ENCODE measurements at places on chromosomes 5 and 9.

- DNase-seq = no peak
These were observed 193.8 kb downstream of the SMARCA2 start for GRCh38 chr9:2208991-2209390.

DNA sequence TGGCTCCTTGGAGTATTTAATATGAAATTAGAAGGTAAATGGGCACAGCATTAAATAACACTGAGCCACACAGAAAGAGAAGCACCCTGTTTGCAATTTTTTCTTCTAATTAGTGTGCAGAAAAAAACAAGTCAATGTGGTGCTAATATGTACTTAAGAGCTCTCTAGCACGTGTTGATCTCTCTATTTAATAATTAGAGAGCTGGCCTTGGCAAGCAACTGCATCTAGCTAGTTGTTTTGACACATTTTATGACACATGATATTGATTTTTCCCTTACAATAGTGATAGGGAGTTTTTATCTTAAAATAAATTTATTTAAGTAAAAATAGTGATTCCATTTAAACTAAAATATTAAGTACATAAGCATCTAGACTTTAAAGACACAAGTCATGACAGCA lies 54.5 kb upstream of the NUDT12 start:
- no peak for DNase-seq

DNA sequence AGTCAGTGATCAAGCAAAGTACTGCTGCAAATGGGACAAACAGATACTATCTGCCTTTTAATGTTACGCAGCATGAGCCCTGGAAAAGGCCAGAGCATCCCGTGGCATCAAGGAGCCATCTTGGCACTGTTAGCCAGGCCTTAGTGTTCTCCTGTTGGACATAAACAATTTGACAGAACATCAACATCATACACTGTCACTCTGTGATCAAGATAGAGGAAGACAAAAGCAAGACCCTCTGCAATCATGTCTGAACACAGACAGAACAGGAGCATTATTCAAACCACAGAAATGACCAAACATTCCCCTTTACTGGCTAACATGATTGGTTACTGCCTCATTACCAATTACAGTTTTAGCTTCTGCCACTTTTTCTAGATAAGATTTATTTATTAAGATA lies 21.2 kb upstream of the ROPN1L start:
- DNase-seq = no peak

- DNase-seq = no peak
These were observed 998.8 kb downstream of the MAT2B start for GRCh38 chr5:164504141-164504772.

DNA sequence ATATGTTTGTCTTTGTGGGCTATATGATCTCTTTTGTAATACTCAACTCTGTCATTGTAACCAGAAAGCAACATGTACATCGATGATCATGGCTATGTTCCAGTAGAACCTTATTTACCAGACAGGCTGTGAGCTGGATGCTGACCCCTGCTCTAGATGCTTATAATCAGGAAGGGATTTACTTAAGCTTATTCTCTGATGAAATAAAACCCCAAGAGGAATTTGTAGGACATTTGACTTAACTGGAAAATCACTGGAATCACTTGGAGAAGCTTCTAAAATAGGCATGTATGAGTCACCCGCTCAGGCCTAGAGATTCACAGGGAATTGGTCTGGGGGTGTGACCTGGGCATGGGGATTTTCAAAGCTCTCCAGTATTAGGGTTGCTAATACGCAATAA lies 285.8 kb upstream of the ZNF608 start:
- DNase-seq = no peak

DNA sequence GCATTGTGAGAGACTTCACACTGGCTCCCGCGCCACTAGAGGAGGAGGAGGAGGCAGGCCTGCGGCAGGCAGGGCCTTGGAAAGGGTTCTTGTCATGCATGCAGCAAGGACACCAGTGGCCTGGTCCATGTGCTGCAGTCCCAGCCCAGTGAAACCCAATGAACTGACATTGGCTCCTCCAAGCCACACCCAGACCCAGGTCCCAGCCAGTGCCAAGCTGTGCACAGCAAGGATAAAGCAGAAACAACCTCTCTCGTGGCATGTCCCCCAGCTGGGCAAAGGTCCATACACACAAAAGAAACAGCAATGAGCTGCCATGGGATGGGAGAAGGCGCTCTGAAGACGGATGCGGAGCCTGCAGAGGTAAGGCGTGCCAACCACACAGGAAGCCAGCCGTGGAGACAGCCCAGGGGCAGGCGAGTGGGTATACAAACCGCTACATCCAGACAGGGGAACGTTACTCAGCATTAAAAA lies 89.2 kb downstream of the SEMA4D start:
- no peak for DNase-seq

DNA sequence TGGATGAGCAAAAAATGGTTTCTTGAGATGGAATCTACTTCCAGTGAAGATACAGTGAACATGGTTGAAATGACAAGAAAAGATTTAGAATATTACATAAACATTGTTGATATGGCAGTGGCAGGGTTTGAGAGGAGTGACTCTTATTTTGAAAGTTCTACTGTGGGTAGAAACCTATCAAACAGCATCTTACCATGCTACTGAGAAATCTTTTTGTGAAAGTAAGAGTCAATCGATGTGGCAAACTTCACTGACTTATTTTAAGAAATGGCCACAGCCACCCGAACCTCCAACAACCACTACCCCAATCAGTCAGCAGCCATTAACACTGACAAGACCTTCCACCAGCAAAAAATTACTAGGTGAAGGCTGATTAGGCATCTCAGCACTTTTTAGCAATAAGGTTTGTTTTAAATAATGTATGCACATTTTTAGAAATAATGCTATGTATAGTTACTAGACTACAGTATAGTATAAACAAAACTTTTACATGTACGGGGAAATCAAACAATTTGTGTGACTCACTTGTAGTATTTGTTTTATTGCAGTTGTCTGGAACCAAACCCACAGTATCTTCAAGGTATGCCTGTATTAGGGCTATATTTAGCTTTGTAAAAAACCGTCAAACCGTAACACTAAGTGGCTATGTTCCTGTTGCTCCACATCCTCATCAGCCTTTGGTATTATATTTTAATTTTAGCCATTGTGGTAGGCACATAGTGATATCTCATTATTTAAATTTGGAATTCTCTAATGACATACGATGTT lies 30.6 kb upstream of the ADAMTS6 start:
- DNase-seq = no peak

DNA sequence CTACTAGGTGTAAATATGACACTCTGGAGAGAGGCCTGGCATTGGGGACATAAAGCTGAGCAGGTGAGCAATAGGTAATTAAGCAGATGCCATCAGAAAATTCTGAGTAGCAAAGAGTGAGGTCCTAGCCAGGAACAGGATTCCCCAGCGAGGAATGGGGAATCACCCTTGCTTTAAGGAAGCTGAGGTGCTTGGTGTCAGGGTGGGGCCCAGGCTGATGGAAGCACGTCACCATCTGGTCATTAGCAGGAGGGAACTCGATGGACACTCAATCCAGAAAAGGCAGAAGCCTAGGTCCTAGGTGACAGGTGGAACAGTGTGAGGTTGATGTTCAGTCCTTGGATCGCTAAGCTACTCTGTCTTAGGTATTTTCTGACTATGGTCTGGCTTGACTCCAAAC lies 562.7 kb upstream of the DAP start:
- no peak for DNase-seq

DNA sequence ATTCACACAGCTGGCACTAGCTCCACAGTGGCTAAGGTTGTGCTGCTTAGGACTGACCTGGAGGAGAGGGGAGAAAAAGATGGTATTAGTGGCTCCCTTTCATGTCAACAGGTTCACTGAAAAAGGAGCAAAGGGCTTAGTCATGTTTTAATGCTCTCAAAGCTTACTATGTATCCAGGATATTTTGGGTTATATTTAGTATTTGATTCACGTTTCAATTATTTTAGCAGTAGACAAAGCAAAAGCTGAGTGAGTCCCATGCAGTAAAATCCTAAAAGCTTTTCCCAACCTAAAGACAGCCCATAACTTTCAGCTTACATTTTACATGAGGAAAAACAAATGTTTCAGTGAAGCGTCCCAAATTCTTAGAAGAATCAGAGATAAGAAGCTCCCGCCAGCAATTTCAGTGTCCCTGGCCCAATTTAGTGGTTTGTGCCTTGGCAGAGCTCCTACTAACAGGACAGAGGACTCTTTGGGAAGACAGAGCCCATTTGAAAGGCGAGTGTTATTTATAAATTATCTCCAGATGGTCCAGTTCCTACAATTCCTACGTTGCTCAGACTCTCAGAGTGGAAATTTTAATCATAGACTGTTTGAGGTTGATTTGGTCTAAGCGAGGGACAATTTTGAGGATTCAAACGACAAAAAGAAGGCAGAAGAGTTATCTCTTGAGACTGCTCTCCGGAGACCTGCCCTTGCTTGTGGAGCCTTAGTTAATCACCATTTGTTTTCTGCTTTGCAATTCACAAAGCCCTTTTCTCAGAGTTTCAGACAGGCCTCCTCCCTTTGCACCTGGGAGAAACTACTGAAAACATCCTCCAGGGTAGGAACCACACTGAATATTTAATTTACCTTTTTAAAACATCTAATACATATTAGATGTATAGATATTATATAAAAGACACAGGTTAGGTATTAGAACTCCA lies 225.0 kb upstream of the ANKRD55 start:
- no peak for DNase-seq

- DNase-seq = no peak
These were observed 16.4 kb downstream of the SLC6A7 start for GRCh38 chr5:150206098-150206778.

DNA sequence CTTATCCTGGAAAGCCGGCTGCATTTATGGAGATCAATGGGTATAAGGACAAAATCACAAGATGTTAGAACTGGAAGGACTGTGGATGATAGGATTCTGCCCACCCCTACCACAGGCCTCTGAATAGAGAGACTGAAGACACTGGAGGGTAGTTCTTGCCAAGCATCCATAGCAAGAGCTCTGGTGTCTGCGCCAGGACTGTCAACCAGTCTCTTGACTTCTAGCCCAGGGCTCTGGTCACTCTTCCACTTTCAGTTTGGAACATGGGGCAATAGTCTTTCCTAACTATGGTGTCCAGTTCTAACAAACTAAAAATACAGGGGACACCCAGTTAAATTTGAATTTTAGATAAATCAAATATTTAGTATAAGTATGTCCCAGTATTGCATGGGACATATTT lies 23.4 kb downstream of the LARP1 start:
- DNase-seq = no peak

- no peak for DNase-seq
These were observed 388.5 kb upstream of the CTNND2 start for GRCh38 chr5:12292610-12293204.

DNA sequence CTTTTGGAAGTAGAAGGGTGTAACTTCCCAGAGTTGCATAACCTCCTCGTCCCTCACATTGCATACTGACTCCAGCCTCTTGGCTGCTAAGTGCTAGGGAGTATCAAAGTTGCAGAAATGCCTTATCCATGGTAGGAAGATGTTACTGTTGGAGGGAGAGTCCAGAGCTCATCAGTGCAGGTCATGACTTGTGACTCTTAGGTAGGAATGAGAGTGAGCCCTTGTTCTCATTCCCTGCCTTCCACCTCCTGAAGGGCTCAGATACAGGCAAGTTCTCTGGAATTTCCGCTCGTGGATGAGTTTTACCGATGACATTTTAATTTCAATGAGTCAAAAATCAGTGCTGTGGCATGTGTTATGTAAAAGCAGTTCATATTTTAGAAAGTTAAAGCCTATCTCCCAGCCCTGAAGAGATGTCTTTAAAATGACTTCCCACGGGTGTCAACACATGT lies 17.0 kb downstream of the IRX1 start:
- no peak for DNase-seq

GRCh38 chr9:86575825-86576525 lies 221.8 kb upstream of the TUT7 start:
- no peak for DNase-seq

DNA sequence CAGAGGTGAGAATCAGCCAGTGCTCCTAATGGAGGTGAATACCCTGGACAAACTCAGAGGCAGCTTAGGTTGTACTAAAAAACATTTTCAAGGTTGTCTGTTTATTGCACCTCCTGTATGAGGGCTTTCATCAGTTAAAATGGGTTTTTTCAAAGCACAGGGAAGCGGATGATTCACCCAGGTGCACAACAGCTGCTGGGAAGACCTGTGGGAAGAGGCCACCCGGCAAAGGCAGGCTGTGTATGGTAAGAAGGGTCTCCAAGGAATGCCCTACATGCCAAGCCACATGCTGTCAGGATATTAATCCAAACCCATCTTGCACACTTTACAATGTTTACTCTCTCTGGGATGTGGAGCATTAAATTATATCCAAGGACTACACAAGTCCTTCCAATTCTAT lies 14.7 kb downstream of the SIL1 start:
- no peak for DNase-seq

GRCh38 chr9:75930730-75931321 lies 40.4 kb downstream of the PCSK5 start:
- no peak for DNase-seq

DNA sequence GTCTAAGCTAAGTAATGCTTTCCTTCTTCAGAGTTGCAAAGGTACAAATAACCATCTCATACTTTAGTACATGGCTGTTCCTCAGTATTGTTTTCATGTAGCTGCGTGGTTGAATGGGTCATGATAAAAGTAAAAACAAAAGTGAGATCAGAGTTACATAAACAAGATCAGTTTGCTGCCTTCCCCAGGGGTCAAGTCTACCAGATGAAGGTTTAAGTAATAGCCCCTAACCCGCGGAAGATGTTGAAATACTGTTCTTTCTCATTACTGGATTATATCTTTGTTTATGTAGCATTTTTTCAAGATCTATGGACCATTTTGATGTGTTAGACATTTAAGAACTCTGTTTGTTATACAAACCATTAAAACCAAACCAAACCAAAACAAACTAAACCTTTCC lies 34.1 kb upstream of the ARRDC3 start:
- DNase-seq = no peak

DNA sequence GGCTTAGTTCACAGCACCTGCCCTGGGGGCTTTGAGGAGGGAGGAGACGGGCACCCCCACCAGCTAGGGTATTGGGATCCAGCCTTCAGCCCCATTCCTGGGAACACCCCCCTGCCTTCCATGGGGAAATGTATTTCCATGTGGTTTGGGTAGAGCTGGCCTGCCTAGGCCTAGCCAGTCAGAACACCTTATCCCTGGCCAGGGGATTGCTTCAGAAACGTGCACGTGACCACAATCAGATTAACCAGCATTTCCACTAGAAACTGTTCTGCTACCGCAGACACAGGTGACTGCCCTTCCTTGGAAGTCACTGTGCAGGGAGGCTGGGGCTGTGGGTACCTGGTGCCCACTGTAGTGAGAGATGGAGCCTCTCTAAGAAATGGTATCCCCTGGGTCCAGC lies 14.0 kb downstream of the BBLN start:
- DNase-seq = no peak

- DNase-seq = no peak
These were observed 1152.9 kb upstream of the CDH6 start for GRCh38 chr5:30040488-30041118.
